ENCODE measurements at places on chromosomes 4 and X. TPM values are rescaled to one million over a fixed set of nuclear protein-coding genes. Genes with fewer than 3 reads are reported as not detected.

DNA sequence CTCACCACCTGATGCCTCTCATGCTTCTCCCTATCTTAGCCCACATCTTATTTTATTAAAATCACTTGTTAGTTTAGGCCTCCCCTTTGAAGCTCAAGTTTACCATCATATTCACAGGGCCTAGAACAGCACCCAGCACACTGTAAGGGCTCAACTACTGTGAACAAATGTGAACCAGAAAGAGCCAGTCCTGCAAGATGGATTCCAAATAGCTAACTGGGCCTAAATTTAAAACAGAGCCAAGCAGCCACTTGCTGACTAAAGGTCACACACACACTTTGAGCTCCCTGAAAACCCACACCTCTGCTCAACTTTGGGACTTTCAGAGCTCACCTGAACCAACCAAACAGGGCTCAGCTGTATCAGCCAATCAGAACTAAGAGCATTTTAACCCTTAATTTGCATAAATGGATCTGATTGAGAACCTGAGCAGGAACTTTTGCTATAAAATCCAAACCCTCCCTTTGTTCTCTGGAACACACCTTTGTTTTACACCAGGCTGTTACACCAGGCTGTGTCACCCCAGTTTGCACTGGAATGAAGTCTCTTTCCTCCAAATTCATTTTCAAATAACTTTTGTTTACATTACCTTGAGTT, 62.1 kb upstream of the EXOC1L start:
- no peak overlapping the region for H3K4me3 ChIP-seq
- no peak overlapping the region for H3K27ac ChIP-seq
- DNase-seq: no peak
- H3K27me3 ChIP-seq: no peaks in the 10 kb centered on the region
- H3K36me3 ChIP-seq: no peaks in the 10 kb centered on the region
- H3K4me1 ChIP-seq: no peaks in the 10 kb centered on the region

Gene SHISA3
- total RNA-seq: not detected

DNA sequence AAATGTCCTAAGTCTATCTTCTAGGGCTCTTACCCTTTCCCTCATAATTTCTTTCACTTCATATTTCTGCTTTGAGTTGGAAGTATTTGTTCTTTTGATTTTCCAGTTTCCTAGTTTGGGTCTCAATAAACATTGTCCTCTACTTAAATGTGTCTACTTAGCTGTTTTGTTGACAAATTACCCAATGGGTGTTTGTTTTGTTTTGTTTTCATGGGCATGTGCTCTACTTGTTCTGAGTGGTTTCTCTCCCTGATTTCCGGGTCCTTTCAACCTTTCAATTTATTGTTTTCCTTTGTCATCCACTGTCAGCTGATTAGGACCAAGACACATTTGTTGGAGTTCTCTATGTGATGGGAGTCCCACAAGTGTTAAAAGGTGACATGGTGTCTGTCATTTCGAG, 1181.4 kb downstream of the RPA4 start:
- H3K36me3 ChIP-seq: no peaks in the 10 kb centered on the region
- DNase-seq: no peak
- no peaks in the 10 kb centered on the region for H3K27me3 ChIP-seq

- H3K4me3 ChIP-seq: peak overlapping the region; percentile 25
- H3K4me1 ChIP-seq: peaks cover 24% of the 10 kb centered on the region
- no peaks in the 10 kb centered on the region for H3K27me3 ChIP-seq
- peak; percentile 13 for DNase-seq
- H3K27ac ChIP-seq: peak overlapping the region; percentile 81
- peaks cover 7% of the 10 kb centered on the region for H3K36me3 ChIP-seq
These were observed 150.6 kb downstream of the RASL11B start for GRCh38 chr4:53012738-53013137.

Gene SOD3
- not detected for total RNA-seq
